ENCODE measurements at places on chromosomes 2 and 18. TPM values are rescaled to one million over a fixed set of nuclear protein-coding genes. Genes with fewer than 3 reads are reported as not detected.

- H3K27me3 ChIP-seq: no peaks in the 10 kb centered on the region
- H3K4me3 ChIP-seq: no peak overlapping the region
- H3K27ac ChIP-seq: no peak overlapping the region
- H3K4me1 ChIP-seq: no peaks in the 10 kb centered on the region
These were observed 51.0 kb upstream of the BCL2L11 start for GRCh38 chr2:111069722-111070121.

DNA sequence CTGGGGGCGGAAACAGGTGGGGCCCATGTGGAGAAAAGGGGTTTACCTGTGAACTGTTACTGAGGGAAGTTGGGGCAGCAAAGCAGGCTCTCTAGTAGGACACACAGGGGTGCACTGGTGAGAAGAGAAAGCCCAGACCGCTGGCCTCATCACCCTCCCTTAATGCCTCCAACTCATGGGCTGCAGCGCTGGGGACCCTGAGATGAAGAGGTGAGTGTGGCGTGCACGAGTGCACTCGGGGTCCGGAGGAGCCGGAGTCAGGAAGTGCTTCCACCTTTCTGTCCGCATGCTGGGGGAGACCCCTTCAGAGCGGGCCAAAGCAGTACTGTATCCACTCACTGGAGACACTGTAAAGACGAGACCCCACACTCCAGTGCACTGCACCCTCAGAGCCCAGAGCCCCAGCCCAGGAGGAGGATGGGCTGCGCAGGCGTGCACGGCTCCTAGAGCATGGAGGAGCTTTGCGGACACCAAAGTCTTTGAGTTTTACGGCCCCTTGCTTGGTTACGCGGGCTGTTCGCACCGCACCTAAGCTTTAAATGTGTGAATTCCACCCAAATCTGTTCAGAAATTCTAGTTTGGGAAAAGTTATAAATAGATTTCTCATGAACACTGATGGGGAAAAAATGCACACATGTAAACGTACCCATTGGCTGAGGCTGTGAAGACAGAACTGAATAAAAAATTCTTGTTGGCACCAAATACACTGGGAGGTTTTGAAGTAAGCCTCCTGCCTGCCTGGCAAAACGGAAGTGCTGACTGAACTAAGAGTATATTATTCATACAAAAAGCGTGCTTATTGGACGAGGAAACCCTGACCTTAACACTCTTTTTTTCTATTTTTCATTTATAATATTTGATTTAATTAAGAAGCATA, 45.4 kb upstream of the PPP4R1 start:
- H3K27me3 ChIP-seq: no peaks in the 10 kb centered on the region
- no peaks in the 10 kb centered on the region for H3K4me1 ChIP-seq
- no peak for DNase-seq
- no peaks in the 10 kb centered on the region for H3K36me3 ChIP-seq
- H3K4me3 ChIP-seq: no peak overlapping the region

- H3K27me3 ChIP-seq: no peaks in the 10 kb centered on the region
- H3K4me1 ChIP-seq: peaks cover 6% of the 10 kb centered on the region
- peak overlapping the region; percentile 81 for H3K27ac ChIP-seq
- no peaks in the 10 kb centered on the region for H3K36me3 ChIP-seq
- DNase-seq: no peak
- peak overlapping the region; percentile 76 for H3K4me3 ChIP-seq
These were observed 688 bp downstream of the MAPRE2 start for GRCh38 chr18:35041815-35042387.

- no peak overlapping the region for H3K27ac ChIP-seq
- no peaks in the 10 kb centered on the region for H3K27me3 ChIP-seq
- H3K4me1 ChIP-seq: peaks cover 2% of the 10 kb centered on the region
- DNase-seq: no peak
- no peaks in the 10 kb centered on the region for H3K36me3 ChIP-seq
These were observed 212.3 kb downstream of the BCL2 start for GRCh38 chr18:63107171-63107845.

DNA sequence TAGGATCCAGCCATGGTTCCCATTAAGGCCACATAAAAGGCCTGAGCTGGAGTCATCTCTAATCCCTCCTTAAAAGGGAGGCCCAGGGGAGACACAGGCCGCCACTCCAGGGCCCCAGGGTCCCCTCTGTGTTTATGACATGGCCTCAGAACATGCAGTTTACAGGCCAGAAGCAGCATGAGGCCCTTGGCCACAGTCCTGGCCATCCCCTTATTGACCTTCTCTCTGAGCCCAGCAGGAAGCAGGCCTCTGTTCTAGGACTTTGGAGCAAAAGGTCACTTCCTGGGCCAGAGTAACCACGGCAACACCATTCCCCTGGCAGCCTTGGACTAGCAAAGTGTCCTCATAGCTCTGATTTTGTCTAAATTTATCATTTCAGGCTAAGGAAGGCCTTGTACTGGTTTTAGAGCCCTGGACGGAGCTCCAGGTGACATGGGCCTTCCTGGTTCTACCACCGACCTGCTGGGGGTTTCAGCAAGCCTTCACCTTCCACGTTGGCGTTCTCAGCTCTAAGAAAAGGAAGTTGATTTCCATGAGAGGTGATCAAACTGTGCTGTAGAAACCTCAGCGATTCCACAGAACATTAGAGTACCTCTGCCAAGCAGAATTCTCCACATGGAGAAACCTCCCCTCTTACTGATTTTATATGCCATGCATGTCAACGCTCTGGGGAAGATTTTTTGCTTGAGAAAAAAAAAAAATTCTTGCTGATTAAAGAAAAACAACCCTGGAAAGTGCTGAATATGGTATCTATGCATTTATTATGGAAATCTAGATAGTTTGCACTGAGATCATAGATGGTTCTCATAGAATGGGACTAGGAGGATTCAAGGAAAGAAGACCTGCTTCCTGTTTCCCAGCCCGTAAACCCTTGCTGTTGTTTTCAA, 53.7 kb downstream of the HS1BP3 start:
- H3K4me1 ChIP-seq: peaks cover 32% of the 10 kb centered on the region
- H3K27ac ChIP-seq: peak overlapping the region; percentile 63
- peak; percentile 91 for DNase-seq

DNA sequence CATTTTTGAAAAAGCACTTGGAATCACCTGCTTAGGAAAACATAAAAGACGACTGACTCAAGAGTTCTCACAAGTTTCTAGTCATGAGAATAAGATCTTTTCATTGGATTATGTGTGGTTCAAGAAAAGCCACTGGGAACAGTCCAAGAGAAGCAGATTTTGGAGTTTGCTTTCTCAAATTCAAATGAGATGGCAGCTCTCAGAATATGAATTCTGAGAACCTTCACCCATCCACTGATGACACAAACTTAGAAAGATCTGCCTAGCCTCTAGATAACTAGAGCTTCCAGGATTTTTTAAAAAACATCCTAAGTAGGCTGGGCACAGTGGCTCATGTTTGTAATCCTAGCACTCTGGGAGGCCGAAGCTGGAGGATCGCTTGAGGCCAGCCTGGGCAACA, 26.8 kb downstream of the MEX3C start:
- H3K4me1 ChIP-seq: no peaks in the 10 kb centered on the region
- no peak overlapping the region for H3K27ac ChIP-seq
- no peak overlapping the region for H3K4me3 ChIP-seq
- DNase-seq: no peak

GRCh38 chr2:167703441-167703840, 544.0 kb downstream of the STK39 start:
- no peak overlapping the region for H3K27ac ChIP-seq
- H3K27me3 ChIP-seq: no peaks in the 10 kb centered on the region
- H3K4me1 ChIP-seq: no peaks in the 10 kb centered on the region
- no peak overlapping the region for H3K4me3 ChIP-seq
- no peak for DNase-seq

DNA sequence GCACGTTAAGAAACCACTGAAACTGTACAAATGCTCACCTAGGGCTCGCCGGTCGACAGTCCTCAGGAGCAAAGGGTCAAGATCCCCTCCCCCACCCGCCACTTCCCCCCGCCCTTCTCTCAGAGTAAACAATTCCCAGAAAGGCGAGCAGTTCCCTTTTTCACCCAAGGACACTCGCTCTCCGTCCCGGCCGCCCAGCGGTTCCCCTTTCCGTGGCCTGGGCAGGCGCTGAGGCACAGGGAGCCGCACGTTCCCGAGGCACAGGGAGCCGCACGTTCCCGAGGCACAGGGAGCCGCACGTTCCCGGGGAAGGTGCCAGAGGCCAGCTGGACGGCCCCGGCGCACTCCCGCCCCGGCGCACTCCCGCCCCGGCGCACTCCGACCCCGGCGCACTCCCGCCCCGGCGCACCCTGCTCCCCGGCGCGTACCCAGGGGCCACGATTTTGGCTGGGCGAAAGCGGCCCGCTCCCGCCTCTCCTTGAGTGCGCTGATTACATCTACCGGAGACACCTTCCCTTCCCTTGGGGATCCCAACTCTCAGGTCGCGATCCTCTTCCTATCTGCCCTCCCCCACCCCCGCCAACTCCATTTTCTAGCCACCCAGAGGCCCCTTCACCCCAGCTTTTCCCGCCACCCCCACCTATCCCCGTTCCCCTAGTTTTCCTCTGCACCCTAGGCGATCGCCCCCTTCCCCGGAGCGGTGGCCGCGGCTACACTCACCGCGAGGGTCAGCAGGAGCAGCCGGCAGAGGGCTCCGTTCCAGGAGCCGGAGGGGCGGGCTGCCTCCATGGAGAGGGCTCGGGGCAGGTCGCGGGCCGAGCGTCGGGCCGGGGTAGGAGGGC, 817 bp downstream of the DSC2 start:
- no peak overlapping the region for H3K27ac ChIP-seq
- H3K36me3 ChIP-seq: no peaks in the 10 kb centered on the region
- H3K27me3 ChIP-seq: no peaks in the 10 kb centered on the region
- peak overlapping the region; percentile 37 for H3K4me3 ChIP-seq

DNA sequence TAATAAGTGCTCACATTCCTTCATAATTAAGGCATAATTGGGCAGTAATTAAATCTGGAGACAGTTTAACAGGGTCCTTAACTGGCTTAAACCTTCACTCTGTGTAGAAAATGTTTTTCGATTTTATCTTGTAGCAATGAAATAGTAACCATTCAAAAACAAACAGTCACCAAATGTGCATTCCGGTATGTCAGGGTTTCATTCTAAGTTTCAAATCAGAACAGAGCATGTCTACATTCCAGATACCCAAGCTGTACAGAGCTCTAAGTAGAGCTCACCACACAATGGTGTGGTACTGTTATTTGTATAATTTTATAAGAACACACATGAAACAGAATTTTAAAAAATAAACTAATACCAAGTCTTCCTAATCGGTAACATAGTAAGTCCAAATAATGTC, 52.6 kb downstream of the SMAD2 start:
- no peak overlapping the region for H3K27ac ChIP-seq
- H3K27me3 ChIP-seq: no peaks in the 10 kb centered on the region
- H3K4me3 ChIP-seq: no peak overlapping the region

DNA sequence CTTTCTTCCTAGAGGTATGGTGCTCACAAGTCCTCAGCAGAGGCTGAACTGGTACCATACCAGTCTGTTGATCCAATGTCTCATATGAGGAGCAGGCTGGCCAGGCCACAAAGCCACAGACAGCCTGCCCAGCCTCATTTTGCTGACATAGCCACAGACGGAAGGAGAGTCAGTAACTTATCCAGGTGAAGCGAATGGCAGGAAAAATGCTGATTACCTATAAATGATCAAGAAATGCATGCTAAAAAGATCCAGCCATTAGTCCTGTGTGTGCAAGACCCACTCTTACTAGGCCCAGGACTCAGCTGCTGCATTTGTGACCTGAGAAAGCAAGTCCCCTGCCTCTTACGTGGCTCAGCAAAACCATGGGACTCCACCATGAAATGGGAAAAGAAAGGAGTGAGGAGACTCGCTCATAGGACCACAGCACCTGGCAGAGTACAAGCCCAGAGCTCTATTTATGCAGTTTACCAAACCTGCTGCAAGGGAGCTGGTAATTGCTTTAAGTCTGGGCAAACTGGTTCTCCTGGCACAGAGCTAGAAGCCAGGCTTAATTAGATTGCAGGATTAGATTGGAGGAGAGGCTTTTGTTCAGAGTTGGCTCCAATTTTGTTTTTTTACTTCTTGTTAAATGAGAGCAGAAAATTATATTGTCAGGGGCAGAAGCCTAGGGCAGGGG, 19.0 kb downstream of the RHOB start:
- H3K36me3 ChIP-seq: no peaks in the 10 kb centered on the region
- H3K4me1 ChIP-seq: peaks cover 6% of the 10 kb centered on the region
- DNase-seq: no peak
- no peaks in the 10 kb centered on the region for H3K27me3 ChIP-seq
- H3K27ac ChIP-seq: no peak overlapping the region

DNA sequence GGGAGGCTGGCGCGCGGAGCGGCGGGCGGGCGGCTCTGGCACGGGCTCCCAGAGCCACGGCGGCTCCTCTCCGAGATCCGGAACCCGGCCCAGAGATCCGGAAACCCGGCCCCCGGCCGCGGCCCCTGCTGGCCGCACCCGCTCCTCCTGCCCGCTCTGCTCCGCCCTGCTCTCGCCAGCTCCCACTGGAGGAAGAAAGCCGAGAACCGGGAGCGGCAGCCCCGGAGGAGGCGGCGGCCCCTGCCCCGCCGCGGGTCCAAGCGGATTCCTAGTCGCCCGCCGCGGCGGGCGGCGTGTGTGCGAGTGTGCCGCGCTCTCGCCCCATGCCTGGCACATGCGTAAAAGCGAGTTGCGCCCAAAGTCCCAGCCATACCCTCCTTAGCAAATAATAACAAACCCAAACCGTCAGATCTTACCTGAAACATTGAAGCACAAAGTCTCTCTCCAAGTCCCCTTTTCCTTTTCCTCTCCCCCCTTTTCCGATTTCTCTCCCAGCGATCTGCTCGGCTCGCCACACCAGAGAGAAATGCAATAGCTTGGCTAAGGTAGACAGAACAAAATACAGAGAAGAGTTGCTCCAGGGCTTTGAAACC, 108.7 kb upstream of the KCTD1 start:
- H3K27me3 ChIP-seq: no peaks in the 10 kb centered on the region
- peak; percentile 83 for DNase-seq
- H3K36me3 ChIP-seq: no peaks in the 10 kb centered on the region
- H3K4me1 ChIP-seq: peaks cover 3% of the 10 kb centered on the region
- peak overlapping the region; percentile 77 for H3K4me3 ChIP-seq

- no peaks in the 10 kb centered on the region for H3K36me3 ChIP-seq
- no peak for DNase-seq
These were observed 56.2 kb downstream of the ZCCHC2 start for GRCh38 chr18:62578980-62579511.

Gene CD8B2
- not detected for total RNA-seq

Gene SERPINB12
- total RNA-seq: not detected

Gene CD8B
- total RNA-seq: 1.5 TPM

Gene SLC5A7
- total RNA-seq: 0.61 TPM
